ENCODE measurements at places on chromosomes 4 and X. TPM values are rescaled to one million over a fixed set of nuclear protein-coding genes. Genes with fewer than 3 reads are reported as not detected.

- no peaks in the 10 kb centered on the region for H3K36me3 ChIP-seq
- H3K27ac ChIP-seq = no peak overlapping the region
- no peaks in the 10 kb centered on the region for H3K27me3 ChIP-seq
- no peak overlapping the region for H3K4me3 ChIP-seq
Measured at GRCh38 chr4:109589119-109589518, 29.1 kb downstream of the MCUB start.

- no peak for DNase-seq
- H3K27ac ChIP-seq = no peak overlapping the region
- no peaks in the 10 kb centered on the region for H3K4me1 ChIP-seq
- no peaks in the 10 kb centered on the region for H3K36me3 ChIP-seq
- H3K4me3 ChIP-seq = no peak overlapping the region
Measured at GRCh38 chr4:78926826-78927225, 12.4 kb downstream of the PAQR3 start.

- DNase-seq = no peak
- no peaks in the 10 kb centered on the region for H3K36me3 ChIP-seq
- H3K4me1 ChIP-seq = no peaks in the 10 kb centered on the region
- H3K4me3 ChIP-seq = no peak overlapping the region
Measured at GRCh38 chr4:39036172-39036571, 4.0 kb upstream of the TMEM156 start.

GRCh38 chr4:138861135-138861534 lies 154.4 kb upstream of the NOCT start:
- H3K4me3 ChIP-seq = no peak overlapping the region
- no peaks in the 10 kb centered on the region for H3K36me3 ChIP-seq
- no peak overlapping the region for H3K27ac ChIP-seq
- H3K4me1 ChIP-seq = no peaks in the 10 kb centered on the region

DNA sequence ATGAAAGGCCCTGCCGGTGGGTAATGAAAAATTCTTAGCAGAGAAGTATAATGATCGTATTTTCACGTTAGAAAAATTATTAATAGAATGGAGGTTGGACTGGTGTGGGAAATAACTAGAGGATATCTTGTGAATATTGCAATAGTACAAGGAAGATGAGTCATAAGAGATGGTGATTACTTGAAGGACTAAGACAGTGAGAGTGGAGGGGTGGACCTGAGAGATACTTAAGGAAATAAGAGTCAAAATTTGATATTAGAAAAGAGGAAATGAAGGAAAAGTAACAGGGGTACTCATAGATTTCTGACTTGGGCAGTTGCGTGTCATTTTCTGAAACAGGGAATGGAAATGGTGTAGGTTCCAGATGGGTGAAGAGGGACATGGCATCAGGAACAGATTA lies 1.7 kb upstream of the USP53 start:
- peaks cover 6% of the 10 kb centered on the region for H3K4me1 ChIP-seq
- DNase-seq = no peak
- no peaks in the 10 kb centered on the region for H3K36me3 ChIP-seq

GRCh38 chr4:762211-763190 lies 56.9 kb downstream of the PCGF3 start:
- no peaks in the 10 kb centered on the region for H3K27me3 ChIP-seq
- H3K4me1 ChIP-seq = no peaks in the 10 kb centered on the region
- peak; percentile 53 for DNase-seq
- H3K4me3 ChIP-seq = no peak overlapping the region
- H3K36me3 ChIP-seq = no peaks in the 10 kb centered on the region

DNA sequence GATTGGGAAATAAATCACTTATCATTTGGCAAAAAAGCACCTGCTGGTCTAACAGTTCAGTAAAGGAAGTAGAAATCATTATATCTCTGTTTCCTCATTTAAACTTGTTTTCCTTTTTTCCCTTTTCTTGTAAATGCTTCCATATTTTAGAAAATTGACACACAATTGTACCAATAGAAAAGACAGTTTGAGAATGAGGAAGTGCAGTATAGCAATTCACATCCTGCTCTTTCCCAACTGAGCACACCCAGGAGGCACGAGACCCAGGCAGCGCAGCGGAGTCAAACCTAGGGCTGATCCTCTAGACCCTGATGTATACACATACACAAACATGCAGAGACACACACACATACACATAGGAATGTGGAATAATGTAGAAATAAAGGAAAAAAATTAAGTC lies 74.8 kb upstream of the PACRGL start:
- DNase-seq = no peak
- no peaks in the 10 kb centered on the region for H3K27me3 ChIP-seq
- H3K4me3 ChIP-seq = no peak overlapping the region
- H3K36me3 ChIP-seq = no peaks in the 10 kb centered on the region
- no peak overlapping the region for H3K27ac ChIP-seq
- H3K4me1 ChIP-seq = no peaks in the 10 kb centered on the region

GRCh38 chrX:26559855-26560254 lies 343.9 kb downstream of the MAGEB5 start:
- H3K27me3 ChIP-seq = peaks cover 5% of the 10 kb centered on the region
- no peak overlapping the region for H3K27ac ChIP-seq
- DNase-seq = no peak
- H3K4me1 ChIP-seq = no peaks in the 10 kb centered on the region
- H3K4me3 ChIP-seq = no peak overlapping the region

Gene PAGE4
- polyA plus RNA-seq = not detected

Gene UGT8
- polyA plus RNA-seq = 9.0 TPM

DNA sequence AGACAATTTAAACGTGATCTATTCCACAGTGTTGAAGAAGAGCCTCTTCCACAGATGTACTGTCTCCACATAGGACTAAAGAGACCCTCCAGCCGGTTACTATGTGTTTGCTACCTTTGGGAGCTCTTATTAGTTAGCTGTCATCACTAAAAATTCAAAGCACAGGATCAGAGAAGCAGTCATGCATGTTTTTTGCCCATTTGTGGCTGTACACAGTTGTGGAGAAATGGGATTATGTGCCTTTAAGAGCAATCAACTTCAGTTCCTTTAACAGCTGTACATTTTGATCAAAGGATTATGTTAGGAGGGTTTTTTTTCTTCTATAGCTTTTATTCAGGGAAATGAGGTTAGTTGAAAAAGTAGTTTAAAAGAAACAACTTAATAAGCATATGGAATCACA lies 149.0 kb upstream of the SPOCK3 start:
- DNase-seq = no peak
- H3K4me3 ChIP-seq = no peak overlapping the region
- no peaks in the 10 kb centered on the region for H3K4me1 ChIP-seq
- no peaks in the 10 kb centered on the region for H3K27me3 ChIP-seq

DNA sequence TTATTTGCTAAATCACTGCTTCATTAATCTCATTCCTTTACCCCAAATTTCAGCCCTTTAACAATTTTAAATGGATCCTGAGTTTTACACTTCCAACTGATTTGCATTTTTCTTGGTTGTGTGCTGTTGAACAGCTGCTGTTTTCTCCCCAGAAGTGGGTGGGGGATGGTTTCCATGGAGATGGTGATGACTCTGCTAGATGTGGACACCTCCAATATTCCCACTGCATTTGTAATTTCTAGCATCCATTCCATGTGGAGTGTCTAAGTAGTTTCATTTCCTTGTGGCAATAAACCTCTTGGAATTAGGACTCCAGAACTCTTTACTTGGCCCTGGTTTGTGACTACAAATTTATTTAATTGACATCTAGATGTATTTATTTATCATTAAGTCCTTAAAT lies 330.4 kb downstream of the GBA3 start:
- H3K27me3 ChIP-seq = no peaks in the 10 kb centered on the region
- no peaks in the 10 kb centered on the region for H3K4me1 ChIP-seq
- H3K27ac ChIP-seq = no peak overlapping the region
- no peak overlapping the region for H3K4me3 ChIP-seq

DNA sequence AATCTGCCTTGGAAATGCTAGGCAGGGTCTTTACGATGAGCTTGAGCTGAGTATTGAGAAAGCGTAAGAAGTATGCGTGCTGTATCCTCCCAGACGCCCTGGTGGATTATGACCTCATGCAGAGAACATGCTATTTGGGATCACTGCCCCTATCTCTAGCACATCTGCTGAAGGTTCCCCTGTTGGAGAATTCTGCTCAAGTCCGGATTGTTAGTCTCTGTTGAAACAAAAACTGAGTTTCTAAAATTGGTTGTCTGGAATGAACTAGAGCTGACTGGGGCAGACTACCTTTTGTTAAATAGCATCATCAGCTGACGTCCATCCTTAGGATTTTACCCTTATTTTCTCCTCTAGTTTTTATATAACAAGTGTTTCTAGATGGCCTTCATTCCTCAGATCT lies 7.5 kb downstream of the FHDC1 start:
- H3K4me1 ChIP-seq = peaks cover under 1% of the 10 kb centered on the region
- no peak overlapping the region for H3K4me3 ChIP-seq
- no peaks in the 10 kb centered on the region for H3K27me3 ChIP-seq
- H3K36me3 ChIP-seq = no peaks in the 10 kb centered on the region
- H3K27ac ChIP-seq = no peak overlapping the region

DNA sequence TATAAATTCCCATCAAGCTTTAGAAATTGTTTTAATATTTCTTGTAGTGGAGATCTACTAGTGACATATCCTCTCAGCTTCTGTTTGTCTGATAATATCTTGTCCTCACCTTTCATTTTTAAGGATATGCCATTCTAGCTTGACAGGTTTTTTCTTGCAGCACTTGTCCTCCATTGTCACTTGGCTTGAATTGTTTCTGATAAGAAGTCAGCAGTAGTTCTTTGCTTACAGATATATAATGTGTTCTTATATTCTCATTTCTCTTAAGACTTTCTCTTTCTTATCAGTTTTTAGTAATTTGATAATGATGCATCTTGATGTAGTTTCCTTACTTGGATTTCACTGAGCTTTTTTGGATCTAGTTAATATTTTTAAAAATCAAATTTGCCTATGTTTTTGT lies 120.6 kb upstream of the NUDT6 start:
- H3K27me3 ChIP-seq = no peaks in the 10 kb centered on the region
- no peak overlapping the region for H3K4me3 ChIP-seq
- no peak overlapping the region for H3K27ac ChIP-seq
- no peaks in the 10 kb centered on the region for H3K4me1 ChIP-seq
- no peak for DNase-seq

Gene MAGED4
- polyA plus RNA-seq = 33.0 TPM

GRCh38 chr4:107774681-107775080 lies 50.1 kb upstream of the SGMS2 start:
- no peak overlapping the region for H3K27ac ChIP-seq
- H3K36me3 ChIP-seq = no peaks in the 10 kb centered on the region
- no peak overlapping the region for H3K4me3 ChIP-seq
- no peaks in the 10 kb centered on the region for H3K4me1 ChIP-seq
- no peaks in the 10 kb centered on the region for H3K27me3 ChIP-seq

Gene PDE6B
- 19.1 TPM for polyA plus RNA-seq

GRCh38 chr4:128525387-128525786 lies 237.8 kb upstream of the PGRMC2 start:
- H3K27me3 ChIP-seq = no peaks in the 10 kb centered on the region
- no peak overlapping the region for H3K4me3 ChIP-seq
- no peak for DNase-seq
- H3K27ac ChIP-seq = peak overlapping the region; percentile 23
- H3K36me3 ChIP-seq = no peaks in the 10 kb centered on the region

DNA sequence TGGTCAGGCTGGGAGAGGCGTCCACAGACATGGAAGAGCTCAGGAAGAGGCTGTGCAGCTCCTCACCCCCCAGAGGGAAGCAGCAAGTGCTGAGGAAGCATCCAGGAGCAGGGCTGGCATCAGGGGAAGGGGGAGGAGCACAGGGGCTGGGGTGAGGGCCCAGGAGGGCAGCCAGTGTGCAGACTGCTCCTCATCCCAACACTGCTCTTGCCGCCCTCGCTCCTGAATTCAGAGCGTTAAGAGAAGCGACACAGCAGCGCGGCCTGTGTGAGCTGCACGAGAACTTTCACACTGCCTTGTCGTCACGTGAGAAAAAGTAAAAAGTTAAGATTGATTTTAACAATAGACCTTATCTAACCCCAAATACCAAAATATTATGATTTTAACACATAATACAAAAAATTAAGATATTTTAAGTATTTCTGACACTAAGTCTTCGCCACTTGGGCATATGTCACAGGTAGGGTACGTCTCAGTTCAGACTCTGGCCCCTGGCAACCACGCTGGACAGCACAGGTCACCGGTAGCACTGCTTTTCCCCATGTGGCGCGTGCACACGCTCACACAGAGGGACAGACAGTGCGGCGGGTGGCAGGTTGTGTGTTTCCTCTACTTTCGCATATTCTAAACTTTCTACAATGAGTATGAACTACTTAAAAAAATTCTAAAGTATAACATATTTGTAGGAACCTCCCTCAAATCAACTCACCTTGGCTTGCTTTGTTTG lies 19.7 kb downstream of the NOP14 start:
- no peaks in the 10 kb centered on the region for H3K4me1 ChIP-seq
